Activated CD4-positive, alpha-beta memory T cell treated with anti-CD3 and anti-CD28 coated beads, Interleukin-2, amount 10 ng/mL, durations not matched to agents 7 days and 5 days (primary cell): ENCODE measurements at places on chromosomes 2 and 18.

- H3K27ac ChIP-seq, result no peak overlapping the region
- no peak for DNase-seq
- H3K4me1 ChIP-seq, result peaks cover 1% of the 10 kb centered on the region
- no peak overlapping the region for H3K4me3 ChIP-seq
- H3K27me3 ChIP-seq, result no peaks in the 10 kb centered on the region
These were observed 9.7 kb upstream of the CUL3 start for GRCh38 chr2:224594840-224595239.

GRCh38 chr2:42895134-42895790 lies 102.9 kb upstream of the HAAO start:
- no peaks in the 10 kb centered on the region for H3K4me1 ChIP-seq
- no peak overlapping the region for H3K4me3 ChIP-seq
- H3K27ac ChIP-seq, result no peak overlapping the region
- peaks cover 8% of the 10 kb centered on the region for H3K27me3 ChIP-seq
- no peaks in the 10 kb centered on the region for H3K36me3 ChIP-seq

DNA sequence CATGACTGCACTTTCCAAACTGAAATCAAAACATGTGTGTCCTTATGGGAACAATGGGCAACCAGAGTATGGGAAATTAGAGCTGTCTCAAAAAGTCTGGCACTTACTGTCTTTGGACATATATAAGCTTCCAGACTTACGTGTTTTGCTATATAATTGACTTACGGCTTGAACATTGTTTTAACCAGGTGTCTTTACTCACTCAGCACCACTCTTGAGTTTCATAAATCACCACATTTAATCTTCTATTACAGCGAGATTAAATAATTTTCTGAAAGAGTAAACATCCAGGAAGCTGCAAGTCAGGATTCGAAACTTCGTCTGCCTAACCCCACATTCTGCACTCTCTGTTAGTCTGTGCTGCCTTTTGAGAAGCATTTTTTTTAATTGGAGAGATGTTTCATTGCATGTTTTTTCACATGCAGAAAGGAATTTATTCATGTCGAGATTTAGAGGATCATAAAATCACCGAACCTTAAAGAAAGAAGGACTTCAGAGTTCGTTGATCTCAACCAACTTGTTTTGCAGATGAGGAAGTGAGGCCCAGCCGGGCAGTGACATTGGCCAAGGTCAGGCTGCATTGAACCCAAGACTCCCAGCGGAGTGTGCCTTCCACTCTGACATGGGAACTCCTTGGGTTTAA lies 137.3 kb downstream of the SETBP1 start:
- no peak for DNase-seq
- no peaks in the 10 kb centered on the region for H3K36me3 ChIP-seq
- peaks cover 6% of the 10 kb centered on the region for H3K4me1 ChIP-seq
- peaks cover 17% of the 10 kb centered on the region for H3K27me3 ChIP-seq
- no peak overlapping the region for H3K27ac ChIP-seq

GRCh38 chr2:240460253-240460711 lies 24.8 kb downstream of the GPC1 start:
- H3K36me3 ChIP-seq, result no peaks in the 10 kb centered on the region
- no peak overlapping the region for H3K4me3 ChIP-seq
- DNase-seq, result no peak
- peaks cover 9% of the 10 kb centered on the region for H3K27me3 ChIP-seq

GRCh38 chr2:82857967-82858366 lies 1601.1 kb downstream of the SUCLG1 start:
- H3K27me3 ChIP-seq, result no peaks in the 10 kb centered on the region
- no peak overlapping the region for H3K27ac ChIP-seq
- H3K4me3 ChIP-seq, result no peak overlapping the region
- H3K36me3 ChIP-seq, result no peaks in the 10 kb centered on the region
- DNase-seq, result no peak

GRCh38 chr2:177881008-177881747 lies 191.4 kb downstream of the PDE11A start:
- no peaks in the 10 kb centered on the region for H3K36me3 ChIP-seq
- peaks cover 4% of the 10 kb centered on the region for H3K27me3 ChIP-seq
- H3K4me1 ChIP-seq, result no peaks in the 10 kb centered on the region
- no peak overlapping the region for H3K4me3 ChIP-seq
- H3K27ac ChIP-seq, result no peak overlapping the region
